ENCODE measurements at places on chromosomes 16 and 17.

- DNase-seq = no peak
Measured at GRCh38 chr16:66714654-66715307, 18.2 kb upstream of the CMTM4 start.

- DNase-seq = peak; percentile 8
Measured at GRCh38 chr17:21186399-21187187, 27.4 kb downstream of the TMEM11 start.

- no peak for DNase-seq
Measured at GRCh38 chr17:56933151-56933745, 19.4 kb upstream of the TRIM25 start.

- no peak for DNase-seq
Measured at GRCh38 chr17:20205609-20206008, 196.4 kb downstream of the SPECC1 start.

GRCh38 chr17:9763643-9764042, 27.7 kb downstream of the DHRS7C start:
- DNase-seq = no peak

GRCh38 chr17:2837147-2837561, 40.9 kb downstream of the RAP1GAP2 start:
- no peak for DNase-seq

- DNase-seq = no peak
Measured at GRCh38 chr17:74619077-74619673, 4.4 kb downstream of the CD300E start.

DNA sequence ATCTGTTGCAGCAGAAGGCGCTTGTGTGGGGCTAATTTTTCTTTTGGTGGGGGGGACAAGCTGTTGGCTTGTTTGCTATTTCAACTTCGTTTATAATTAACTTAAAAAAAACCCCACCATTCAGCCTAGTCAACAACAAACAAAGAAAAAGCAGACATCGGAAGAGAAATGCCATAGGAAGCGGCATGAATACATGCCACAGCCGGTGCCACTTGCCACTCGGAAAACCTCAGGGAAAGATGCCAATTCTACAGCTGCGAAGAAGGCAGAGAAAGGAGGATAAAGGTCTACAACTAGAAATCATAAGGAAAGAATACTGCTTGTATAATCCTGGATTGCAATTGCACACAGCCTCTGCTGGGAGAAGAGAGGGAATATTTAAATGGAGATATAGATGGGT, 254.4 kb upstream of the PMFBP1 start:
- DNase-seq = no peak

DNA sequence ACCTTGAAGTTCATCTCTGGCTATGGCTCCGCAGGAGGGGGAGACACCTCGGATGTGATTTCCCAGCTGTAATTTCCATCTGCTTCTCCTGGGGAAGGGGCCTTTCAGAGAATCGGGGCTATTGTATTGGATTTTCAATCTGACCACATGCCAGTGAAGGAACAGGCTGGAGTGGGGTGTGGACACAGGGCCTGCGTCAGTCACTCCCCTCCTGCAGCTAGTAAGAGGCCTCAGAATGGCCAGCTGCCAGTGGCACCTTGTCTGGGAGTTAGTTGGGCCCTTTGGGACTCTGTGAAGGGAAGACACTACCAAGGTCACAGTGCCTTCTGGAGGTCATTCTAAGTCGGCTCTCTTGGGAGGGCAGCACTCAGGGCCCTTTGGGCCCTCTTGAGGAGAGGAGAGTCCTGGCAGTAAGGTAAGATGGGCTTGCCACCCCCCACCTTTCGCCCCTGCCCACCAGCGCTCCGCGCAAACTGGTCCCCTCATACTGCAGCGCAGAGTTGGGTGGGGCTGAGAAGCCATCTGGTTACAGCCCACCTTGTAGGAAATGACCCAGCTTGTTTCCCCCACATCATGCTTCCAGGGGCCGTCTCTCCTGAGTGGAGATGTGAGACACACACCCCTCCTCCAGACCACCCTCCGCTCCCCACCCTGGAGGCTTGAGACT, 5.4 kb downstream of the NXPH3 start:
- no peak for DNase-seq

GRCh38 chr16:56424791-56425438, 430 bp downstream of the AMFR start:
- peak; percentile 23 for DNase-seq

Measured in posterior cingulate gyrus (tissue), 11 donors.